ENCODE measurements at places on chromosomes 13 and 19.

DNA sequence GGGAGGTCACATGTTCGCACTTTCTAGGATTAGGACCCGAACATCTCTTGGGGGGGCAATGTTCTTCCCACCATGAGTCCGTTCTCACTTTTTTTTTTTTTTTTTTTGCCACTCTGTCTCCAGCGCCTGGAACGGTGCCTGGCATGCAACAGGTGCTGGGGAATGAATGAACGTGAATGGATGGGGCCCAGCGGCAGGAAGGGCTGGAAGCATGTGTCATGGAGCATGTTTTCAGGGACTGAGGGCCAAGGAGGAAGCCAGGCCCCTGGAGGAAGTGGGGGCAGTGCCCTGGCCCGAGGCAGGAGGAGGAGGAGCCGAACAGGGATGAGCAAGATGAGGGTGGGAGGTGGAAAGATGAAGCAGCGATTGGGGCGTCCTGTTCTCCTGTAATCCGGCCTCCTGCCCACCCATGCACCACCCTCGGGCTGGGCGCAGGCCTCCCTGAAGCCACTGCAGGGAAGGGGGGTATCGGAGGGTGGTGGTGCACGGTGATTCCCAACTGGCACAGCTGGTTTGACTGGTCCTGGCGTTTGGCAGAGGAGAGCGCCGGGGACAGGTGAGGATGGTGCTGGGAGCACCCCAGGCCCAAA lies 8.8 kb upstream of the SULT2B1 start:
- DNase-seq, result peak; percentile 25

DNA sequence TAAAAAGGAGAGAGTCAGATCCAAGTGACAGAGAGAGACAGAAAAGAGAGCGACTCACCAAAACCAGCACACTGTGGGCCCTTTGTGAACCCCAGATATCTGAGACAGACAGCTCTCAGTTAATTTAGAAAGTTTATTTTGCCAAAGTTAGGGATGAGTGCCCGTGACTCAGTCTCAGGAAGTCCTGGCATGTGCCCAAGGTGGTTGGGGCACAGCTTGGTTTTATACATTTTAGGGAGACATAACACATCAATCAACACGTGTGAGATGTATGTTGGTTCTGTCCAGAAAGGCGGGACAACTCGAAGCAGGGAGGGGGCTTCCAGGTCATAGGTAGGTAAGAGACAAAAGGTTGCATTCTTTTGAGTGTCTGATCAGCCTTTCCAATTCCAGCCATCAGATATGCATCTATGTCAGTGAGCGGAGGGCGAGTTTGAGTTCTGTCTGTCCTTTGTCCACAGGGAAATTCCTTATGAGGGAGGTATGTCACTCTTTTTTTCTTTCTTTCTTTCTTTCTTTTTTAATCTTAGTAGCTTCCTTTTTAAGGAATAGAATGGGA lies 37.2 kb upstream of the ATP11A start:
- DNase-seq, result peak; percentile 2

DNA sequence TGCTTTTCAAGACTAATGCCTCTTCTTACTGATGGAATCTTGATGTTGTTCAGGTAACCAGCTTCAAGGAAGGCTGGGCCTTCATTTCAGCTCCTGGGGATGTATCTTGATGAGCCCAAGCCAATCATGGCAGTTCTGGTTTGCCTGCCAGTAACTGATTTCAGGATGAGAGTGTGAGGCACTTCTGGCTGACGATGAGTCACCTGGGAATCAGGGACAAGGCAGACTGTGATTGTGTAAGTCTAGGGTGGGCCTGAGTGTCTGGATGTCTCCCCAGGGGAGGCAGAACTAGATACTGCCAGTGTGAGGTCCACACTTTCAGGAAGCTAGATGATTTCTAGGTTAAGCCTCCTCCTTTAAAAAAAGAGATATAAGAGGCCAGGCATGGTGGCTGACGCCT lies 77.3 kb upstream of the KL start:
- peak; percentile 48 for DNase-seq

GRCh38 chr13:46644816-46645215 lies 91.8 kb downstream of the LRCH1 start:
- no peak for DNase-seq

GRCh38 chr19:16381756-16382401 lies 57.3 kb downstream of the KLF2 start:
- DNase-seq, result peak; percentile 20

- peak; percentile 68 for DNase-seq
Observed at GRCh38 chr13:93244141-93244917, 17.7 kb downstream of the GPC6 start.

DNA sequence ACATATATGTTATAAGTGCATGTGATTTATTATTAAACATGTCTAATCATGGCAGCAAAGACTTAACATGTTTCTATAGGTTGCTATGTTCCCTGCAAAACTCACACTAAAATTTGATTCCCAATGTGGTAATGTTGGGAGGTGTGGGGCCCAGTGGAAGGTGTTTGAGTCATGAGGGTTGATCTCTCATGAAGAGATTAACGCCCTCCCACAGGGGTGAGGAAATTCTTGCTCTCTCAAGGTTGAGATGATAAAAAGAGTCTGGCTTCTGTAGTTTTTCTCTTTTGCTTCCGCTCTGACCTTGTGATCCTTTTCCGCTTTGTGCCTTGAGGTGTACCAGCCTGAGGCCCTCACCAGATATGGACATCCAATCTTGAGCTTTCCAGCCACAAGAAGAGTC lies 737.5 kb upstream of the SLITRK5 start:
- DNase-seq, result no peak

GRCh38 chr13:86080340-86080995 lies 281.2 kb upstream of the SLITRK6 start:
- DNase-seq, result no peak

DNA sequence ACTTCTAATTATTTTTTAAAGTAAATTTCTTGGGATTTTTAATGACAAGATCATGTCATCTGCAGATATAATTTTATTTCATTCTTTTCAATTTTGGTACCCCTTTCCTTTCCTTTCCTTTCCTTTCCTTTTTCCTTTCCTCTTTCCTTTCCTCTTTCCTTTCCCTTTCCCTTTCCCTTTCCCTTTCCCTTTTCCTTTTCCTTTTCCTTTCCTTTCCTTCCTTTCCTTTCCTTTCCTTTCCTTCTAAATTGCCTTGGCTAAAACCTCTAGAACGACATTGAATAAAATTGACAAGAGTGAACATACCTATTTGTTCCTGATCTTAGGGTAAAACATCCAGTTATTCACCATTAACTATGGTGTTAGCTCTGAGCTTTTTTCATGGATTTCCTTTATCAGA lies 334.1 kb downstream of the NDFIP2 start:
- no peak for DNase-seq

DNA sequence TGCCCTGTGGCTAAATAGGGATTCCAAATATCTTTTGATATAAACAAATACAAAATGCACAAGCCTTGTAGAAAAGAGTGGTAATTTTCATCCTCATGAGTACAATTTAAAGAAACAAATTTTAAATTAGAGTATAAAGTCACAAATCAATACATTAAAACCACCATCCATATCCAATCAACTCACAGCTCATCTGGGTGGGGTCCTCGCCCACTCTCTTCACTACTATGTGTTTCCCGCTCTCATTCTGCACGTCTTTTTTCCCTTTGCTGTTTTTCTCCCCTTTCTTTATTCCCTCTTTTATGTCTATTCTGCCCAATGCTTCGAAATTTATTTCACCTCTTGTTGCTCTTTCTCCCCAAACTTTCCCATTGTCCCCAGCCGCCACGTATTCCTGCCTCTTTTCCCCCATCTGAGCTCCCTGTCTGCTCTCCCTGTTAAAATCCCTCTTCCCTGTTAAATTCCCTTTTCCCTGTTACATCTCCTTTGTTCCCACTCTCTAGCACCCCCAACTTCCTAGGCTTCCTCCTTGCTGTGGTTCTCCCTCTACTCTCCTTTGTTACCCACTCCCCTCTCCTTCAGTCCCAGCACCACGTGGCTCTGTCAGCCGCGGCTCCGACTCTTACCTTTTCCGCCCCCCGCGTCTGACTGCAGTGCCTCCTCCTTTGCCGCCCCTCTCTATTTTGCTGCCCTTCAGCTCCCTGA lies 1.3 kb downstream of the ZNF616 start:
- DNase-seq, result peak; percentile 32

DNA sequence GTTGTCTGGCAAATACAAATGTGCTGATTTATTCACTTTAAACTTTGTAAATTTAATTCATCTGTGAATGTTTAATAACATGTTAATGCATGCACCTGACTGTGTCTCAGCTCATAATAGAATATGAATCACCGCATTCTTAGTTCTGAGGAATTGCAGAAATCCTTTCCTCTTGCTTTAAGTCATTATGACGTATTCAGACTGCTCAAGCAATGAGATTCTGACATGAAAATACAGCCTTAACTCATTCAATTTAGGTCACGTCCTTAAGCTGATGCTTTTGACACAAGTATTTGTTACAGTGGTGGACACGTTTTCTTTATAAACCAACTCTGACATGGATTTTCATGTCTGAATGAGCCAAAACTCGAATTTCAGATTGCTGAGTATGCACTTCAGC lies 541.0 kb upstream of the KLF12 start:
- DNase-seq, result peak; percentile 44

- DNase-seq, result no peak
Observed at GRCh38 chr19:50513746-50514345, at the start of gene ASPDH. ASPDH (minus strand) TSS chr19:50513913; CDS start chr19:50513823, 90 bp downstream.

DNA sequence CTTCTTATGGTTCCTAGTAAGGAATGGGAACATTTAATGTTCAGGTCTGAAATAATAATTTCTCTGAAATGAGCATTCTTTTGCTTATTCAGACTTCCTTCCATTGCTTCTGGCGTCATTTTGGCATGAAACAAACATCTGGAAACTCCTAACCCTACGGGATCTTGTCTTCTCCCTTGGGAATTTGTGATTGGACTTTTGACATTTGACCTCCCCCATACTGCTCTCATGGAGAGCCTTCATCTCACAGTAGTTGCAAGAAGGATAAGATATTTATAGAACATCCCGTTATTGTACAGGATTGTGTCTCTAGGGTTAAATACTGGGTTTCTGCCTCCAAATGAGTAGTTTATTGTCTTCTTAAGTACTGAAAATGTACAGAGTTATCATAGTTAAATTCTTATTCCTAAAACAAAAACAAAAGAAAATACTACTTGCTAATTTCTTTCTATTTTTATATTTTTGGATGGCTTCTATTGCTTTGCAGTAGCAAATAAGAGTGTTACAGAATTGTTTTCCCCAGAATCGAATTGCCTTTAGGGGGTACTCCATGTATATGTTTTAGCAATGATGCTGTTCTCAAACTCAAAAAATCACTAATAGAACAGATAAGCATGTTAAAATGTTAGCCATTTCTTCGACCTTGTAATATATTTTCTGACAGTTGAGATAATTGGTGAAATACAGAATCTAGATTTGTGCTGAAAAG lies 366.8 kb downstream of the DLEU7 start:
- DNase-seq, result no peak

DNA sequence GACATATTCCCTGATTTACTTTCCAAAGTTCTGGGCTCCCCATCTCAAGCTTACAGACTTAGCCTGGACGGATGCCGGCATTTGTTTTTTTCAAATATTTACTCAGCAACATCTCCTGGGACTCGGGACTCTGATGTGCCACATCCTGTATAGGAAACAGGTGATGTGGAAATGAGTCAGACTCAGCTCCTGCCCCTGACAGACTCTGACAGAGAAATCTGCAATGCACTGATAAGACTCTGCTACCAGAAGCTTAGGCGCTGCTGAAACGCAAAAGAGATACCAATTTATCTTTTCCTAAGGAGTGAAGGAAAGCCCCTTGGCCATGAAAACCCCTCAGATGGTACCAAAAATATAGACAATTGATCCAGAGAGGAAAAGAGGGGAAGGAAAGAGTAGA lies 16.2 kb downstream of the LAIR2 start:
- DNase-seq, result no peak

DNA sequence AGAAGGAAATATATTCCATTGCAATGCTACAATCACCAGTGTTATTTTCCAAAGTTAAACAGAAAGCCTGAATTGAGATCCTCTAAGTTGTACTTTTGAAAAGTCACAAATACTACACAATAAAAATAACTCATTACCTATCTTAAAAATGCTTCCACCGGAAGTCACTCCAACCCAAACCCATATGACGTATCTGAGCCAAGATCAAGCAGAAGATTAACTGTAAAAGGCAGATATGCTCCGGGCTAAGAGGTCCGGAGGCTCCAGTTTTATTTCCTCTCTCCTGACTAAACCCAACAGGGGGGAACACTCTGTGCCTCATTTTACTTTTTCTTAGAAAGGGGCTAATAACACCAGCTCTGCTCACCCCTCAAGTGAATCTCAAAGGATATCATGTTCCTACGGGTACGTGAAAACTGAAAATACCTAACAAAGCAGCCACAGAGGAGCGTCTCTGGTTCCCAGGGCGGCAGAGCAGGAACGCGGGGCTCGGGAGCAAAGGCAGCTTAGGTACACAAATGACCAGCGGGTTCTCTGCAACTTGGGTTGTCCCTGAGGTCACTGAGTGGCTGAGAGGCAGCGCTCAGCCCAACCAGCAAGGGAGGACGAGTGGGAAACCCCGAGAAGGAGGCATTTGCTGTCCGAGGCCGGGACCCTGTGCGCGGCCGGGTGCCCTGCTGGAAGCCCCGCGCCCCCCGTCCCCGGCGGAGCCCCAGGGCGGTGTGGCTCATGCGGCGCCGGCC lies 750 bp downstream of the RAB20 start:
- DNase-seq, result no peak

- DNase-seq, result no peak
Observed at GRCh38 chr19:35430409-35431144, 17.5 kb upstream of the FFAR2 start.

DNA sequence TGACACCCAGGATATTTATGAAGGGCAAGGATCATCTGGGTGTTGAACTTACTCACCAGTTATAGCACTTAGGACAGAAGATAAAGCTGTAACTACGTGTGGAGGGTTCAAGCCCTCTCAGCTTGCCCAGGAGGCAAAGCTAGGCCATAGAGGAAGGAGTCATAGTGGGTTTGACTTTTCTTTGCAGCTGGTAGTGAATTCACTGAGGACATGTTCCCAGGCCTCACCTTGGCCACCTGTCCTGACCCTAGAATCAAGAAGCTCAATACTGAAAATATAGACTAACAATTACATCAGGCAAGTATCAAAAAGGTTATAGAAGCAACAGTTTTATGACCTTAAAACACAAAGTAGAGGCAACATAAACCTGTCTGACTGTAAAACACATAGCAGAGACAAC lies 1207.7 kb downstream of the SLITRK1 start:
- DNase-seq, result no peak

DNA sequence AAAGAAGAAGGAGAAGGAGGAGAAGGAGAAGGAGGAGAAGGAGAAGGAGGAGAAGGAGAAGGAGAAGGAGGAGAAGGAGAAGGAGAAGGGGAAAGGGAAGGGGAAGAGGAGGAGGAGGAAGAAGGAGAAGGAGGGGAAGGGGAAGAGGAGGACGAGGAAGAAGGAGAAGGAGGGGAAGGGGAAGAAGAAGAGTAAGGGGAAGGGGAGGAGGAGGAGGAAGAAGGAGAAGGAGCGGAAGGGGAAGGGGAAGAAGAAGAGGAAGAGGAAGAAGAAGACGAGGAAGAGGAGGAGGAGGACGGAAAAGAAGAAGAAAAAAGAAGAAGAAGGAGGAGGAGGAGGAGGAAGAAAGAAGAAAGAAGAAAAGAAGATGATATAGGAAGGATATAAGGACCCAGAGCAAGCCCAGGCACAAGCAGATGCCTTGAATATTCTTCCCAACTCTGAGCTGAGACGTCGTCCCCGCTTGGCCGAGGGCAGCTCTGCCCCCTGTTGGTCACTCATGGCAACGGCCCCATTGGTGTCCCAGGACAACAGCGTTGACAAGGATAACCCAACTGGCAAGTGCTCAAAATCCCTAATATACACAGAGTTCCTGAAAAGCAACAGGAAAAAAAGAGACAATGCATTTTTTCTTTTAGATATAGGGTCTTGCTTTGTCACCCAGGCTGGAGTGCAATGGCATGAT lies 30.6 kb upstream of the IGSF23 start:
- DNase-seq, result no peak

- peak; percentile 90 for DNase-seq
Observed at GRCh38 chr19:8005534-8006256, at the start of gene ELAVL1. ELAVL1 (minus strand) TSS chr19:8005641; CDS start chr19:7991815, 13,826 bp downstream.

GRCh38 chr19:40605216-40605971 lies 4.2 kb downstream of the LTBP4 start:
- DNase-seq, result peak; percentile 40
